RWPE1 (cell line): ENCODE measurements at places on chromosomes 2 and 18.
A peak's percentile ranks its signal among the peaks of the same experiment; 100 is the strongest.

DNA sequence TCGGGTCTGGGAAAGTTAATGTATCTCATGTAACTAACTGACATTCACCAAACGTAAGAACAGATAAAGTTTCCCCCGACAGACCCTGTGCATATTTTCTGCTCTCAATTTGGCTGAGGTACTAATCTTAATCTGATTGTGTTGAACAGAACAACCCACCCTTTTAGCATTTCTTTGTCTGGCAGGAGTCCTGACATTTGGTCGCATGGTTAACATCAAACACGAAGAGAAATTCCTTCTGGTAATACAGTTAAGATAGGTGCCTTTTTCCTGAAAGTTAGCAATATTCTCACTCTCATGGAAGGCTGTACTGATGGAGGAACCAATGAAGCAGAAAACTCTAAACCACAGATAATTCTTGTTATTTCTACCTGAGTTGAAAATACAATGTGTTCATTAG lies 520.8 kb downstream of the PARD3B start:
- DNase-seq: no peak

- peak; percentile 33 for DNase-seq
Measured at GRCh38 chr2:239399921-239400595, 762 bp downstream of the HDAC4 start.

GRCh38 chr2:203237346-203238238 lies 1.2 kb upstream of the CYP20A1 start:
- no peak for DNase-seq

- no peak for DNase-seq
Measured at GRCh38 chr2:238523158-238524110, 96.7 kb downstream of the ASB1 start.

DNA sequence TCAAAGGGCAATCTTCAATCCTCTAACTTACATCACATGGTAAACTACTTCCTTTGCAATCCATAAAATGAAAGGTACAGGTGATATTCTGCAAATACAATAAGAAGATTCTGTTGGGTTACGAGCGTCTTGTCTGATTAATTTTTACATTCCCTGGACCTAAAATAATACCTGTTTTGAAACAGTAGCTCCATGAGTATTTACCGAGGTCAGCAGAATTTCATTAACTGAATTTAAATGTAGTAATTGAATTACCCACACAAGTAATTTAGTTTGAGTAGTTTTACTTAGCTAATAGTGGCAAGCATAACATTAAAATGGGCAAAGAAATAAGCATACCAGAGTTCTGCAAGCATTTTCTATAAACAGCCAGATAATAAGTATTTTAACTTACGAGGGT lies 652.0 kb downstream of the DPP10 start:
- no peak for DNase-seq

- DNase-seq: peak; percentile 87
Measured at GRCh38 chr2:195575879-195576401, 81.1 kb upstream of the SLC39A10 start.

GRCh38 chr2:73594251-73594650 lies 48.0 kb downstream of the NAT8 start:
- DNase-seq: no peak

- no peak for DNase-seq
Measured at GRCh38 chr2:43454791-43455190, 141.0 kb downstream of the THADA start.

GRCh38 chr2:223532161-223532560 lies 70.0 kb downstream of the SCG2 start:
- no peak for DNase-seq

DNA sequence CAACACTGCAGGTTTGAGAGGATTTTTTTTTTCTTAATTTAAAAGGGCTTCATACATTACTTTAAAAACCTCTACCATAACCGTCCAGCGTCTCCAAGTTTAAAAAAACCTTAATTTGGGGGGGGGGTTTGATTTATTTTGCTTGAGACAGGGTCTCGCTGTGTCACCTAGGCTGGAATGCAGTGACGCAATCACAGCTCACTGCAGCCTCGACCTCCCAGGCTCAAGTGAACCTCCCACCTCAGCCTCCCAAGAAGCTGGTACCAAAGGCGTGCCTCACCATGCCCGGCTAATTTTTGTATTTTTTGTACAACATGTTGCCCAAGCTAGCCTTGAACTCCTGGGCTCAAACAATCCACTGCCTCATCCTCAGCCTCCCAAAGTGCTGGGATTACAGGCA lies 36.9 kb downstream of the ADAM17 start:
- no peak for DNase-seq

GRCh38 chr2:224591220-224591619 lies 6.1 kb upstream of the CUL3 start:
- DNase-seq: no peak

- DNase-seq: peak; percentile 18
Measured at GRCh38 chr18:12076424-12077140, 17.1 kb upstream of the ANKRD62 start.

GRCh38 chr2:26173776-26174482 lies 1.0 kb downstream of the GAREM2 start:
- no peak for DNase-seq

- no peak for DNase-seq
Measured at GRCh38 chr2:22826703-22827102, 558.3 kb upstream of the KLHL29 start.

GRCh38 chr2:96304606-96305005 lies 740 bp downstream of the SNRNP200 start:
- no peak for DNase-seq

DNA sequence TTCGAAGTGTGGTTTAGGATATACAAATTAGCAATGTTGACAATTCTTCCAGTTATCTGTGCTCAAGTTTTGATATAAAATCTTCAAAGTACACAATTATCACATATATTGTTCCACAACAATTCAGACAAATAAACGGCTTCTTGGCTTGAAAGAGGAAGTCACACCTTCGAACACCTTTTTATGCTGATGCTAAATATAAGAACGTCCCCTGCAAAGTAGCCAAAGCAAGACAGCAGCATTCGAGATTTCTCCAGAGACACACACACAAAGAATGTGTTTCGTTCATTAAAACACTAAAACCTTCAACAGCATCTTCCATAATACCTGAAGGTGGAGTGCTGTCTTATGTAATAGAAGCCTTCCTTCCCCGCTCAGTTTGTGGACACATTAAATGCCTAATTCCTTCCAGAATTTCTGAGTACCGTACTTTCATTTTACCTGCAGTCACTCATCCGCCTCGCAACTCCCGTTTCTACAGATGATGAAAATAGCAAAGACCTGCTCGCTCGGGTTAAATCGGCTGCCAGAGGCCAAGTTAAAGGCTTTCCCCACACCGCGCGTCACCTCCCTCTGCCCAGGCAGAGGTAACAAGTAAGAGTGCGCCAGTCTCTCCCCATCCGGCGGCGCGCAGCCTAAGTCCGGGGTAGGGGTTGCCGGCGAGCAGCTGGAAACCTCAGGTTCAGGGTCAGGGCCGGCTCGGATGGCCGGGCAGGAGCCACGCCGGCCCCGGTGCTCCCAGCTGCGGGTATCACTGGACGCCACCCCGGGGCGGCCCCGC lies 847 bp downstream of the SERPINE2 start:
- peak; percentile 68 for DNase-seq

- DNase-seq: peak; percentile 41
Measured at GRCh38 chr2:179538406-179539123, 273.9 kb upstream of the SESTD1 start.

DNA sequence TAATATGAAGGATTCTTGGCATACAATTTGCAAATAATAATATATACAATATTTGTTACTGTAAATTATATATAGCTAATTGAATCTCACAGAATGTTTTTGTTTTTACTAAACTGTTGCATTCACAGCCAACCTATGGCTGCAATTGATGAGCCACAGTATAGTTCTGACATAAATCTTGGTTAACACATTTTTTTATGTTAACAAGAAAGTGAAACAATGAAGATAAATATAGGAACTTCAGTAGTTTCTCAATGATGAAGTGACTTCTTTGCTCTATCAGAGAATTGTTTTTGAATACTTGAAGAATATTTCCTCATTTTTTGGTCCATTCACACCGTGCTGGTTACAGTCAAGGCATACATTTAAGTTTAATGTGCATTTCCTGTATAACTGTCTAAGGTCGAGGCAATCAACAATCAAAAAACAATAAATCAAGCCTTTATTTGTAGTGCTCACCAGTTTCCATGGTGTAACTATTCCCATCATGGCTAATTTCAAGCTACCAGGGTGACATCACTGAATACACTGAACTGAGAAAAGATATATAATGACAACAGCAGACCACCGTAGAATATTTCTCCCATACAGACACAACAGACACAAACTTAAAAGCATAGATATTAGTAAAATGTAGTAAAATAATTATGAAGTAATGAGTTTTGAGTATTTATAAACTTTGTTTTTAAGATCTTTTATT lies 12.9 kb upstream of the ETAA1 start:
- DNase-seq: no peak
